ENCODE measurements at places on chromosomes 1 and 21.

GRCh38 chr1:63665410-63665809 lies 72.2 kb downstream of the PGM1 start:
- DNase-seq, result no peak

- DNase-seq, result no peak
Measured at GRCh38 chr1:44242746-44243145, 29.5 kb downstream of the DMAP1 start.

GRCh38 chr21:14453339-14454015 lies 70.5 kb upstream of the HSPA13 start:
- DNase-seq, result no peak

DNA sequence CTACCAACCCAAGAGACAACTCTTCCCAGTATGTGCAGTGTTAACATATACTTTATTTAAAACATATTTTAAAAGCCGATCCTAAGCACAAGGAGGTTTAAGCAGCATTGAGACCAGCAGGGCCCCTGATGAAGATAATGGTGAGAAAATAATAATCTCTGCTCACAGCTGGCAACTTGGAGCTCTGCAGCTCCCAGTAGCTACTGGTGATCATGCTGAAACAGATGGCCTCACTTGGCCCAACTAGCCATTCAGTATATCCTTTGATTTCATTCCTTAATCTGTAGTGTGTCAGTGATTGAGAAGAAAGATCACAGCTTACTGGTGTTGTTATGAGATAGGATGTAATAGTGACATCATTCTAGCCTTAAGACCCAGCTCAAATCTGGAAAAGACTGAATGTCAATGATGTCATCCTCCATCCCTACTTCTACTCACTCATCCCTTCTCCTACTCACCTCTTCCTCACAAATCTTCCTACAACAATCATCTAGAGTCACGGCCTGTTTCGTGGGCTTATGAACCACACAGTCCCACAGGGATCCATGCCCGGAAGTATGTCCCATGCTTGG lies 817.9 kb downstream of the PLA2G4A start:
- DNase-seq, result no peak

- no peak for DNase-seq
Measured at GRCh38 chr21:18951271-18952038, 547.9 kb upstream of the TMPRSS15 start.

GRCh38 chr1:10253755-10254154 lies 43.4 kb downstream of the KIF1B start:
- no peak for DNase-seq

- DNase-seq, result no peak
Measured at GRCh38 chr1:44659566-44659965, 14.7 kb downstream of the TMEM53 start.

GRCh38 chr1:247998811-247999210 lies 14.6 kb upstream of the OR2L5 start:
- DNase-seq, result no peak

- DNase-seq, result no peak
Measured at GRCh38 chr1:8299963-8300362, 18.0 kb upstream of the SLC45A1 start.

DNA sequence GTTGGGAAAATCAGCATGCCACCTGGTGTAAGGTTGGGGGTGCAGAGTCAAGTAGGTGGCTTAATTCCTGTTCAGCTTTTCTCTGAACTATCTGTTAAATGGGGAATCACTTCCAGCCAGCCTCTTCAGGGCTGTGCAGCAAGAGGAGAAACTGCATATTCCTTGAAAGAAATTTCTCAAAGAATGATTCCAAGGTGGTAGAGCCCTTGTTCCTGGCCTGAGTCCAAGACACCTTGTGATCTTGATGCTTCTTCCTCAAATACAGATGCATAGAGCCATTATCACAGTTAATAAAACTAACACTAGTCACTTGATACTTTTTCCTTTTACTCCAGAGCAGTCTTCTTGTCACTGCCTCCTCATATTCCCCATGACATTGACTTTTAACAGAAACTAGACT lies 5.2 kb downstream of the TXLNA start:
- no peak for DNase-seq

GRCh38 chr1:207070811-207071210 lies 17.7 kb downstream of the PFKFB2 start:
- no peak for DNase-seq

DNA sequence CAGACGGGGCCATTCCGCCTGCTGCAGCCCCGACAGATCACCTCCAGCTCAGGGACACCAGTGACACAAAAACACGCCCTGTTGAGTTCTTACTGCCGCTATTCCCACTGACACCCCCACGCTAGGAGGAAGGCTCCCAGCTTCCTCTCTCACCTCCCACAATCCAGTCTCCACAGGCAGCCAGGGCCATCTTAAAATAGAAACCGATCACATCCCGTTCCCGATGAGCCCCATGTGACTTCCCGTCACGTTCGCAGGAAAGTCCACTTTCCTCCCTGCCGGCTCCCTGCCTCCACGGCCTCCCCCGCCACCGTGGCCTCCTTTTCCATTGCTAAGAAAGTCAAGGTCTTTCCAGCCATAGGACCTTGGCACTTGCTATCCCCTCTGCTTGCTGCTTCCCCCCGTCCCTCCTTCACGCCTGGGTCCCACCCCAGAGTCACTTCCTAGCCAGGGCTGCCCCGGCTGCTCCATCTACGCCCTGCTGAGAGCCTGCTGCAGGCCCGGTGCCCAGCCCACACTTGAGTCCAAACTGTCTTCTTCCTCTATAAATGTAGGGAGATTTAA lies 24.0 kb upstream of the DDOST start:
- no peak for DNase-seq

DNA sequence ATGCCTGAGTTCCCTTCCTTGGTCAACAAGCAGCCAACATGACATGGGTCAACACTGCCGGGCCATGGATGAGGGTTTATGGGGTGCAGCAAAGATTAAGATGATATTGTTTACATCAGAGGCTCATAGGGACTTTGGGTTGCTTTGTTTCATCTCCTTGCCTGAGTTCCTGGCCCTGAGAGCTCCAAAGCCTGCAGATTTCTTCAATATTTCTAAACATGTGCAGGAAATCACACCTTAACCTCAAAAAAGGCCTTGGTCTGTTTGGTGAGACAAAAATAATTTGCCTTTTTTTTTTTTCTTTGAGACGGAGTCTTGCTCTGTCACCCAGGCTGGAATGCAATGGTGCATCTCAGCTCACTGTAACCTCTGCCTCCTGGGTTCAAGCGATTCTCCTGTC lies 876 bp downstream of the SLAMF8 start:
- DNase-seq, result no peak

- no peak for DNase-seq
Measured at GRCh38 chr21:46459024-46459355, 299 bp downstream of the DIP2A start.

DNA sequence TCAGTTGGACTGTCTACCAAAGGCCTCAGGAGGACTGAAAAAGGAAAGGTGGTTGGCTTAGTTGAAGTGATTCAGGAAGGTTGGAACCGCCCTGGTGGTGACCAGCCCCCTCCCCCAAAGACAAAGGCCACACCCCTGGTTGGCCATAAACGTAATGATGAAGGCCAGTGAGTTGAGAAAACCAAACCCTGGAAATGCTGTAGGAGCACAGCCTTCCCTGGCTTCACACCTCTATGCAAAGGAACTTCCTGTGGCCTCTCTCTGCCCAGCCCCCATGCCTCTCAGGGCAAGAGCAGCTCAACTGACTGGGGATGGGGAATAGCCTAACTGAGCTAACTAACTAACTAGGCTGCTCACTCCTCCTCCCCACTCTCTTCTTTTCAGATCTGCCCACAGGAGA lies 90.4 kb downstream of the NPHP4 start:
- DNase-seq, result no peak

- no peak for DNase-seq
Measured at GRCh38 chr1:65764052-65764451, 28.6 kb upstream of the PDE4B start.

- no peak for DNase-seq
Measured at GRCh38 chr1:230149751-230150584, 82.9 kb downstream of the GALNT2 start.

DNA sequence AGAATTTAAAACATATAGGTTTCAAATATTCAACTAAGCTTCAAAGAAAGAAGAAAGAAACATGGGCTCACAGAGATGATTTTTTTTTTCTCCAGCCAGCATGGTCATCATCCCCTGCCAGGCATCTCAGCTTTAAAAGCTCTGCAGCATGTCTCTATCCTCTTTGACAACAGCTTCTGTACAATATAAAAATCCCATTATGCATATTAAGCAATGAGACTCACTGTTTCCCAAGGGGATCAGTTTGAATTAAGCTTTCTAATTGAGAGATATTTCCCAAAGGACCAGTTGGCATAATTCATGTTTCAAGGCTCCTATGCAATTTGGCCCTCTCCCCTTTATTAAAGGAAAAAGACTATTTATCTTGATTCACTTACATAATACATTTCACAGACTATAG lies 220.3 kb downstream of the GRIK1 start:
- no peak for DNase-seq

- DNase-seq, result no peak
Measured at GRCh38 chr1:59485949-59486348, 189.1 kb downstream of the FGGY start.

DNA sequence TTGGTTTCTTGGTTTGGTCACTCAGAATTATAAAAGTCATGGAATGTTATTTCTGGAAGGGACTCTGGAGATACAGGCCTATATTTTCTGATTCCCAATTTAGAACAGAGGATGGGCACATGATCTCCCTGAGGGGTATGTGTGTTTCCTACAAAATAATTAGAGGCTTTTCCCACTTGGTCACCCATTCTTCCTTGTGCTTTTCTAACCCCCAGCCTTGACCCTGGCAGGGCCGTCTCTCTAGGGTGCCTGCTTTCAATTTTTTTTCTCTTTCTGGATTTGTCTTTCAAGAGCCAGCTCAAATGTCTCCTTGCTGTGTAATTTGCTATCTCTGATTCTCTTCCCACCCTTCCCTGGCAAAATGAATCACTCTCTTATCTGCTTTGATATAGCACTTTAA lies 131.9 kb downstream of the HLX start:
- no peak for DNase-seq

DNA sequence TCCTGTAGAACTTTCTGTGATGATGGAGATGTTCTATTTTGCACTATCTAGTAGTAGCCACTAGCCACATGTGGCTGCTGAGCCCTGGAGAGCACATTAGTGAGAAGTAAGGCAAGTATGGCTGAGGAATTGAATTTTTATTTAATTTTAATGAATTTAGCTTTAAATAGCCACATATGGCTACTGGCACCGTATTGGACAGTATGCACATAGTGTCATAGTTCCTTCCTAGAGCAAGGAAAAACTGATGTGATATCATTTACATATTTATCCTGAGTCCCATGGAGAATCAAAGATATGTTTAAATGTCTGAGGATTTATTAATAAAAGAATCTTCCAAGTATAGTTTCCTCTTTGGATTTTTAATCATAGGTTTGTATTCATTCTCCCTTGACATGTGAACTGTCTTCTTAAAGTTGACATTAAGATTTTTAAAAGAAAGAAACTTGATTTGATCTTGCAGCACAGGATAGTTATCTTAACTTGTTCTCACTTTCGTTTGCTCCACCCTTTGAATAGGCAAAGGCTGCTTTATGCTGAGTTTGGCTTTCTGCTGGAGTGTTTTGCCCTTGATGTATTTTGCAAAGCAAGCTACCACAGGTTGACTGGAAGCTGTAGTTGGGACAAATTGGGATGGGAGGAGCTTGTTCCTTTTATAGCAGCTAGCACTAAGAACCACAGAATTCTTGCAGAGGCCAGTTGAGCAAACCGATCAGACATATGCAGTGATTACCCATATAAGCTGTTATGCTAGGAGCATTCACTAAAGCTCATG lies 129.7 kb downstream of the VPS13D start:
- no peak for DNase-seq

GRCh38 chr1:156490401-156491032 lies 10.1 kb downstream of the MEF2D start:
- DNase-seq, result no peak

DNA sequence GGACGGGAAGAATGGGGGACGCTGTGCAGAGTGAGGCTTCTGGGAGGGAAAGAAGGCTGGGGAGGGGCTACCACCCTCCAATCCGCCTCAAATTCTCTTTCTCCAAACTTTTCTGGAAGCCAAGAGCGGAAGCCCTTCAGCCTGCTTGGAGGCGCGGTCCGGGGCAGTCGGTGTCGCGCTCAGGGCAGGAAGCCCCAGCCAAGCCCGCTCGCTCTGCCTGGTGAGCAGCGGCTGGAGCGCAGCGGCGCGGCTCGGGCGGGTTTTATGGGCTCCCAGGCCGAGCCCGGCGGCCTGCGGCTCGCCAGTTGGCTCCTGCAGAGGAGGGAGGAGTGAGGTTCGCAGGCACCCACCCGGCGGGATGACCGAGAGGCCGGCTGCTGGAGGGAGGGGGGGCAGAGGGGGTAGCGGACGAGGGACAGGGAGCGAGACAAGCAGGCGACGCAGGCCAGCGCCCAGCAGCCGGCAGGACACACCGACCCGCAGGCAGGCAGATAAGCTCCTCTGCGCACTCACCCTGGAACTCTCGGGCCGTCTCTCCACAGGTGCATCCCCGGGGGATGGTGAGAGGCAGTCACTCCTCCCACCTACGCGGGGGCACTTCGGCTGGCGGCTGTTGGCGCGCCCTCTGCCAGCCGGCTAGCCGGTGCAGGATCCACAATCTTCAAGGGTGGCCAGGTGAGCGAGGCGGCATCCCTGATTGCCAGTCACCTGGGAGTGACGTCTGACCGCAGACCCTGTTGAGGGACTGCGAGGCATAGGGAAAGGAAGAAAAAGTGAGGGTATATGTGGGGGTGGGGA lies at the start of gene AVPR1B:
Gene AVPR1B, minus strand, starts transcription at position 238 of the 798 bp plus-strand sequence. CDS start 498 bp downstream, outside the sequence.
- no peak for DNase-seq

GRCh38 chr1:115183721-115184259 lies 94.5 kb upstream of the TSPAN2 start:
- DNase-seq, result no peak

DNA sequence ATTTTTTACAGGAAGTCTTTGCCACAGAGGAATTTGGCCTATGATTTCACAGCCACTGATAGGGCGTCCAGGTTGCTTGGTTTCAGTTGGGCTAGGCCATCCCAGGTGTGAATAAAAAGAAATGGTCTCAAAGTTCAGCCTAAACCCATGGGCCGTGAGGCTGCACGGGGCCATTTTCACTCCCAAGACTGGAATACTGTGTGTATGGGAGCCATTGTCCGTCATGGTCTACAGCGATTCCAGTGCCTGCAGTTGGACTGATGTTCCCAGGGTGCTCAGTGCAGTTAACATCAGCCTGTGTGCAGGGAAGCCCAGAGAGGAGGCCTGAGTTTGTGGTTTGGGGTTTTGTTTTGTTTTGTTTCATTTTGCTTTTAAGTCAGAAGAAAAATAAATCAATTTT lies 133.2 kb downstream of the ADSS2 start:
- DNase-seq, result no peak

Measured in stimulated activated CD8-positive, alpha-beta memory T cell treated with anti-CD3 and anti-CD28 coated beads, Interleukin-4, amount 100 ng/mL, for 4 hours (primary cell).